Activated T-helper 2 cell treated with anti-CD3 and anti-CD28 coated beads, Interferon-gamma antibody, Interleukin-2, Interleukin-4, amounts not matched to agents 10 μg/mL and 5 μg/mL and 100 μg/mL, durations not matched to agents 14 hours and 24 hours and 36 hours (primary cell): ENCODE measurements at places on chromosomes 3 and 15.

GRCh38 chr3:118682921-118683320, 351.7 kb downstream of the IGSF11 start:
- DNase-seq = no peak

- no peak for DNase-seq
Measured at GRCh38 chr3:28856796-28857195, 424.1 kb upstream of the RBMS3 start.

DNA sequence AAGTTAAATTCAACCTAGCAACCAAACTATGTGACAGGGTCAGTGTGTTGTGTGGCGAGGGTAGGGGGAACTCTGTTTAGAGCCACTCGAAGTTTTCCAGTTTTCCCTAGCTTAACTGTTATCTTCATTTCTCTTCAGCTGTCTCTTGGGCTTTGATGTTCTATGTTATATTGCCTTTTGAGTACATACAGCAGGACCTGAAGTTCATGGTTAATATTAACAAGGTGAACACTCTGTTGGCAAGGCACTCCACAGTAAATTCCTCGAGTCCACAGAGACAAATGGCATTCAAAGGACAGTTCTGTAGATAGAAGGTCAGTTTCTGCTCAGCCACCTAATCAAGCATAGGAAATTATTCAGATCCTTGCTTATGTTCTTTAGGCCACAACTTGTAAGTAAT, 147.9 kb upstream of the DPH6 start:
- no peak for DNase-seq

- no peak for DNase-seq
Measured at GRCh38 chr15:81294516-81294880, 29.4 kb downstream of the STARD5 start.

- DNase-seq = no peak
Measured at GRCh38 chr3:175590745-175591144, 731.6 kb downstream of the NAALADL2 start.

DNA sequence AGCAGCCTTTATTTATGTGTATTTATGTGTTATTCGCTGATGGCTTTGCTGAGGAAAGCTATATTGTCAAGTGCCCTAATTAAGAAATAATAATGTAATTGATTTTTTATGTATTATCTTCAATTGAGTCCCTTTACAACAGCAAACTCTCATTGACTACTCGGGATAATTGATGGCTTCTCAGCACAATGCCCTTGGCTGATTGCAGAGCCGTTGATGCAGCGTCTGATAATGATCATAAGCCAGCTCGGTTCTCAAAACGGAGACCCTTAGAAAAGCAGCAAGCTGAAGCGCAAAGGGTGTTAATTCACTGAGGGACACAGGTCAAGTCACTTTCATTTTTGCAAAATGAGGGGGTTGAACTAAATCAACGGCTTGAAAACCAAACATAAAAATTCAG, 357.1 kb upstream of the KCNH8 start:
- DNase-seq = no peak

DNA sequence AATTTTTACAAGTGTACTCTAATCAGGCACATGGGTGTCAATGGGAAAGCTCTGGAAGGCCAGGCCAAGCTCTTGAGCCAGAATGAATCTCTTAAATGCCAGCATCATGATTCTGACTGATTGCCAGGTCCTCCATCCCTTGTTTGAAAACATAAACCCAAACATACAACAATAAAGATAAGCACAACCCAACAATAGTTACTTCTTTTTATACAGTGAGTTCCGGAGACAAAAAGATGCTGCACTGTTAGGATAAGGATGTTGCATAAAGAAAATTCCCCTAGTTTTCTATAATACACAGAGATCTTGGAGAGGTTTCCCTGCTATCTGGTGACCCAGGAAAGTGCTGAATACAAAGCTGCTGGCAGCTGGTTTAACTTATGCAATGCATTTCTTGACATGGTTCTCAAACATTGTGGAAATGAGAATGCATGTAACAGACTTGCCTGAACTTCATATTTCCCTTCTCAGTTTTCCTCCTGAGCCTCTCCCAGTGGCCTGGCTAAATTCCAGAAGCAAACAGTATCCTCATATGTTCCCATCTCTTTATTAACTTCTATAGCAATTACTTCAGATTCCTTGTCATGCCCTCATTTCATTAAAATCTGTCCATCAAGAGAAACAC, 180.1 kb upstream of the PRICKLE2 start:
- no peak for DNase-seq

GRCh38 chr15:57149196-57149595, 227.1 kb upstream of the CGNL1 start:
- no peak for DNase-seq

- no peak for DNase-seq
Measured at GRCh38 chr15:77654975-77655374, 22.3 kb upstream of the LINGO1 start.

GRCh38 chr3:128823631-128824030, 55.8 kb upstream of the ACAD9 start:
- no peak for DNase-seq

DNA sequence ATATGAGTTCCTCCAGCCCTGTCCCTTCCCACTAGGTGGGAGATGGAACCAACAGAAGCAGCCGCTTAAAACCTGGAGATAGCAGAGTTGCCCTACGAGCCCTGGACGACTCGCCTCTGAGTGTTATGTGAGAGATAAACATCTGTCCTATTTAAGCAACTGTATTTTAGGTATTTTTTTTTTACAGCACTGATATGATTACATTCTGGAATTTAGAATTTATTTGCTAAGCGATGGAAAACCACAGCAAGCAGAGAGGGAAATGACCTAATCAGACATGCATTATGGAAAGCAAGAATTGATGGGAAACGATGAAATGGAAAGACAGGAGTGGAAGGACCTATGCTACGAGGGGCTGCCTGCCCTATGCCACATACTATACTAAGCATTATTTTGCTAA, 379.0 kb upstream of the IL12A start:
- DNase-seq = no peak

- no peak for DNase-seq
Measured at GRCh38 chr3:152511904-152512303, 243.2 kb downstream of the MBNL1 start.

DNA sequence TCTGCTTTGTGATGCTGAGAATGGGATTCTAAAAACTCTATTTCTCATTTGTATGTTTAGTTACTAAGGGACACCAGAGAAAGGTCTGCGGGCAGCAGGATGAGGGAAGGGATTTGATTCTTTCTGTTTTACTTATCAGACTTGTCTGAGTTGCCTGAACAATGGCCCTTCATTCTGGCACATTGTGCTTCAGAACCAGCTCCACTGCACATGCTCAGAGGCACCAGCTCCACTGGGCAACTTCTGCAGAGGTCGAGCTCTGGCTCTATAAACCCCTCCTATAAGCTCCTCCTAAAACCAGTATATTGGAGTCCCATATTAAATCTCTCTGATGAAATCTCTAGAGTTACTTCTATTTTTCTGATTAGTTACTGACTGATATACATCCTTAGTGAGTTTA, 453.2 kb upstream of the CDIN1 start:
- DNase-seq = no peak

- DNase-seq = no peak
Measured at GRCh38 chr3:169657351-169658124, 6.0 kb downstream of the MECOM start.

DNA sequence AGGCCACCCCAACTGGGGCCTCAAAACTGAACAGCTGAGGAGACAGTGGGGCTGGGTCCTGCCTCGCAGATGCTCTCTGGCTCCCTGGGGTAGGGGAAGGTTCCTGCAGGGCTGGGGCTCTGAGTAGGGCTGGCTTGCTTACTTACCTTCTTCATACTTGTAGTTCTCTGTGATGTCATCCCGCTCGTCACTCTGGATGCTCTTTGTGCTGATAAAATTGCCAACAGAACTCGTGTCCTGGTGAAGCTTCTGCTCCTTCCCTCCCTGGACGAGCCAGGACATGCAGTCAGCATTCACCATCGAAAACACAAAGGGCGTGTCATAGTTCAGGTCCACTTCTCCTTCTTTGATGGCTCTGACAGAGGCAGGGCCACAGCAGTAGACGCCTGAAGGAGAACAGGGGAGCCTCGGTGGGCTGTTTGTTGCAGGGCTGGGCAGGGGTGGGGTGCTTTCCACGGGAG, 17.9 kb upstream of the EPB42 start:
- DNase-seq = no peak

DNA sequence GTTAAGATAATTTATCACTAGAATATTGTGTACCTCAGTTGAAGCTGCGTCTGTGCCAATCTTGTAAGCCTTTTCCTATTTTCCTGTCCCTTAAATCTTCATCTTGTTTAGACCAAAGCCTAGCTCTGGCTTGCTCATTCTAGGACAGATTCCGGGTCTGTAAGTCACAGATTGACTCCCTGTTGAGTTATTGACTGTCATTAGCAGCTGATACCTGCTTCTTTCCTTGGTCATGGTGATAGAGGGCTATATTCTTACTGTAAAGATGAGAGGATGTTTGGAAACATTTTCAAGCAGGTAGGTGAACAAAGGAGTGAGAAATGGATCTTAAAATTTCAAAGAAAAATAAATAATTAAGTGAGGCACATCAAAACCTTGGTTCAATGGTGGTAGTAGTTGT, 200.2 kb downstream of the KCNH8 start:
- DNase-seq = no peak

DNA sequence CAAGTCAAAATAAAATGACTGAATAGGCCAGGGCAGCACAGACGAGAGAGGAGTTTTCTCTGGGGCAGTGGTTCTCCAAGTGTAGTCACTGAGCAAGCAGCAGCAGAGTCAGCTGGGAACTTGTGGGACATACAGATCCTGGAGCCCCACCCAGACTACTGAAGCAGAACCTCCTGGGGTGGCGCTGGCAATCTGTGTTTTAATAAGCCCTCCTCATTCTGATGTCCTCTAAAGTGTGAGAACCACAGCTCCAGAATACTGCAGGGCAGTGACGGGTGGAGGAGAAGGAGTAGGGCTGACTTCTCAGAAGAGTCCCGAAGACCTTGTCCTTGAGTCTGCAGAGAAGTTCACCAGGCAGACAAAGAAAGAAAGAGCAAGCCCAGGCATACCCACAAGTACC, 251.3 kb upstream of the HES1 start:
- no peak for DNase-seq

DNA sequence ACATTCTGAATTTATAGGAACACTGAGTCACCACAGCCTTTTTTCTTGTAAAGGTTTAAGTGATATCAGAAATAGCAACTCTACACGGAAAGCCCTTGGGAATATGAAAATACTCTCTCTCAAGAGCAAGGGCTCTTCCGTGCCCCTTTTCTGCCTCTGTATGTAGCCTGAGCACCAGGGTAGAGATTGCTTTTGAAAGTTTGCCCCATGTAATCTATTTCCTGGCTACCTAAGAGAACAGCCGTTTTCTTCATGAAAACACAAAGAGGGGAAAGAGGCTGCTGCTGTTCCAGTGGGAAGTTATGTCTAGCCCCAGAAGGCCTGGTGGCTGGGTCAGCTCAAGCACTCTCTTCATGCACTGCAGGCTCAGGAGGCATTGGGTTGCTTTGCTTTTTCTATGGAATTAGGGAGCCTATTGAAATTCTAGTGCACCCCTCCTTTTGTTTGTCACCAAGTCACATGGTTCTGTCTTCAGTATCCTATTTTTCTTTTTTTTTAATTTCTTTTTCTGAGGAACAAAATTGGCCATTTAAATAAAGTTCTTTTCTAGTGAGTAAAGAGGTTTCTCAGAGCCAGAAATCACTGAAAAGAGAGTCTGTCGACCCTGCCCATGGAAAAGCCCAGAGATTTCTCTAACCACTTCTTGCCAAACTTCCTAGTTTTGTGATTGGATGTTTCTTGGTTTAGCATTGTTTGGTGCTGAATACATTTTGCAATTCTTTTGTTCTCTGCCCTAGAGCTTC, 39.5 kb downstream of the TIGIT start:
- no peak for DNase-seq

GRCh38 chr15:65066001-65066634, 1.7 kb downstream of the RASL12 start:
- no peak for DNase-seq

- no peak for DNase-seq
Measured at GRCh38 chr3:46944191-46944590, 32.4 kb downstream of the CCDC12 start.

- no peak for DNase-seq
Measured at GRCh38 chr3:27310688-27311087, 58.5 kb downstream of the NEK10 start.
